ENCODE measurements at places on chromosomes 7 and 10. TPM values are rescaled to one million over a fixed set of nuclear protein-coding genes. Genes with fewer than 3 reads are reported as not detected.

Gene KCND2
- total RNA-seq = 1.9 TPM

GRCh38 chr7:644381-645305 is 81.9 kb upstream of the DNAAF5 start:
- H3K4me1 ChIP-seq = no peaks in the 10 kb centered on the region
- no peaks in the 10 kb centered on the region for H3K27me3 ChIP-seq
- no peak overlapping the region for H3K27ac ChIP-seq

Gene IFIT1B
- 0.16 TPM for total RNA-seq

GRCh38 chr7:139490130-139490529 is 6.7 kb upstream of the KLRG2 start:
- no peaks in the 10 kb centered on the region for H3K27me3 ChIP-seq
- no peaks in the 10 kb centered on the region for H3K36me3 ChIP-seq
- DNase-seq = no peak

Gene CAMK2G
- total RNA-seq = 70.6 TPM

Gene STK32C
- total RNA-seq = 7.1 TPM

- H3K36me3 ChIP-seq = peaks cover 6% of the 10 kb centered on the region
- H3K4me3 ChIP-seq = no peak overlapping the region
- H3K4me1 ChIP-seq = no peaks in the 10 kb centered on the region
- H3K27ac ChIP-seq = no peak overlapping the region
Observed at GRCh38 chr10:42594246-42594650, 44.1 kb downstream of the ZNF33B start.

Gene CALHM3
- total RNA-seq = not detected

Gene OPN4
- total RNA-seq = 0.36 TPM

- H3K27ac ChIP-seq = no peak overlapping the region
- no peak for DNase-seq
- no peak overlapping the region for H3K4me3 ChIP-seq
- H3K27me3 ChIP-seq = no peaks in the 10 kb centered on the region
- H3K36me3 ChIP-seq = no peaks in the 10 kb centered on the region
Observed at GRCh38 chr10:31757386-31757791, 171.2 kb downstream of the ARHGAP12 start.

DNA sequence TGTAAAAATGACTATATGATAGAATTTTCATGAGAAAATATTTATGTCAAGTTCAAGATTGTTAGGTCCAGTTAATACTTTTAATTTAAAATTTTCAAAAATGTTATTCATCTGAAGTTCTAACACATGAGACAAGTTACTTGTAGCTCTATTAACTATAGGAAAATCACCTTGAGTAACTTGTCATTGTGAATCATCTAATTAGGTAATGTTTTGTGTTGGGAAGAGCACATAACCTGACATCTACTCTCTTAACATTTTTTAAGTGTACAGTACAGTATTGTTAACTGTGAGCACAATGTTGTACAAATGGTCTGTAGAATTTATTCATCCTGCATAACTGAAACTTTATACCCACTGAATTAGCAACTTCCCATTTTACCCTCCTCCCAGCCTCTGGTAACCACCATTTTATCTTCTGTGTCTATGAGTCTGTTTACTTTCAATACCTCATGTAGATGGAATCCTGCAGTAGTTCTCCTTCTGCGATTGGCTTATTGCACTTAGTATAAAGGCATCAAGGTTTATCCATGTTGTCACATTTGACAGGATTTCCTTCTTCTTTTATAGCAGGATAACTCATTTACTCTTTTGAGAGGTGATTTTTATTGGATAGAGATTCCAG is 54.6 kb downstream of the ARL4A start:
- no peak overlapping the region for H3K4me3 ChIP-seq
- H3K27me3 ChIP-seq = no peaks in the 10 kb centered on the region
- no peaks in the 10 kb centered on the region for H3K36me3 ChIP-seq
- DNase-seq = no peak
- no peaks in the 10 kb centered on the region for H3K4me1 ChIP-seq

DNA sequence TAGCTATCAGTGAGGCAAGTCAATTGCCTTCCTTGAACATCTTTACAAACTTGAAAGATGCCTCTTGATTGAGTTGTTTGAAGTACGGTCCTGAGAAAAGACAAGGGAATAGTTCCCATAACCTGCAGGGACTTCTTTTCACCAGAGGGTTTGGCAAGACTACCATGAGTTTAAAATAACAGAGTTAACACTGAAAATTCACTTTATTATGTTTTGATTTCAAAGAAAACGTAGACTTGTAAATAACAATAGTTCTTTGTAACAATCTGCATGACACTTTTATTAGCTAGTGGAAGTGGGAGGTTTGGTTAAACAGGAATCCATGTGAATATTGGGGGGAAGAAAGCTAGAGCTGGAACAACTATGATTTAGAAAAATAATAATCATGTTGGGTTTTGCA is 49.5 kb downstream of the WNT2 start:
- no peaks in the 10 kb centered on the region for H3K36me3 ChIP-seq
- no peak overlapping the region for H3K4me3 ChIP-seq
- no peaks in the 10 kb centered on the region for H3K4me1 ChIP-seq
- no peak for DNase-seq
- no peak overlapping the region for H3K27ac ChIP-seq

Gene ECHDC3
- 7.3 TPM for total RNA-seq

Gene PALD1
- 11.5 TPM for total RNA-seq
